NCI-H446 (cell line): ENCODE measurements at places on chromosomes 7 and 10.

DNA sequence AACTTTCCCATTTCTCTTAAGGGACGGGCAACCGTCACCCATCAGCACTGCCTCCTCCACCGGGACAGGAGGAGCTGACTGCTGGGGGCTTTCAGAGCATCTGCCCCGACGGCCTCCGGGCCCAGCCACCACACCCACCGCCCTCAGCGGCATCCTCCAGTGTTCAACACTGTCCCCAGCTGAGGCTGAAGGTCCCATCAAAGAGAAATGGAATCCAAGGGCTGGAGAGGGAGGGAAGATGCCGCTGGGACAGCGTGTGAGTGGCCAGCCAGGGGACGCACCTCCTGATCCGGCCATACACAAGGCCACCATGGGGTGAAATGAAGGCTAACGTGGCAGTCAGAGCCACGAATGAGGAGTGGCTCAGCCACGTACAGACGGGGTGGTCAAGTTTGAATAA lies 153.6 kb upstream of the PPP2R2D start:
- no peak for DNase-seq

DNA sequence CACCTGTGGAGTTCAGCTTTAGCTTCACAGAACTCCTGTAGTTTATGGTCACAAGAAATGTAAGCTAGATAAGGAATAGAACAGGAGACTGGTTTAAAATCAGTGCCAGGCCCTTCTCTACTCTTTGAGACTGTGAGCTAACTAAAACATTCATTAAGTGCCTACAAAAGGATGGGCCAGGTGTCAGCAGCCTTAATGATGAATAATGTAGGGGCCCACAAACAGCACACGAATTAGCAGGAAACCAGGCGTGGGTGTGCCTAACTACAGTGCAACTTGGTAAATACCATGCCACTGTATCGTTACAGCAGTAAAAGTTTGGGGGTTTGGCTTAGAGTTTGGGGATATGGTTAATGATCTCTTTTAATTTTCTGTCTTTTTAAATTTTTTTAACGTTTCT lies 6.1 kb upstream of the ABLIM1 start:
- no peak for DNase-seq

DNA sequence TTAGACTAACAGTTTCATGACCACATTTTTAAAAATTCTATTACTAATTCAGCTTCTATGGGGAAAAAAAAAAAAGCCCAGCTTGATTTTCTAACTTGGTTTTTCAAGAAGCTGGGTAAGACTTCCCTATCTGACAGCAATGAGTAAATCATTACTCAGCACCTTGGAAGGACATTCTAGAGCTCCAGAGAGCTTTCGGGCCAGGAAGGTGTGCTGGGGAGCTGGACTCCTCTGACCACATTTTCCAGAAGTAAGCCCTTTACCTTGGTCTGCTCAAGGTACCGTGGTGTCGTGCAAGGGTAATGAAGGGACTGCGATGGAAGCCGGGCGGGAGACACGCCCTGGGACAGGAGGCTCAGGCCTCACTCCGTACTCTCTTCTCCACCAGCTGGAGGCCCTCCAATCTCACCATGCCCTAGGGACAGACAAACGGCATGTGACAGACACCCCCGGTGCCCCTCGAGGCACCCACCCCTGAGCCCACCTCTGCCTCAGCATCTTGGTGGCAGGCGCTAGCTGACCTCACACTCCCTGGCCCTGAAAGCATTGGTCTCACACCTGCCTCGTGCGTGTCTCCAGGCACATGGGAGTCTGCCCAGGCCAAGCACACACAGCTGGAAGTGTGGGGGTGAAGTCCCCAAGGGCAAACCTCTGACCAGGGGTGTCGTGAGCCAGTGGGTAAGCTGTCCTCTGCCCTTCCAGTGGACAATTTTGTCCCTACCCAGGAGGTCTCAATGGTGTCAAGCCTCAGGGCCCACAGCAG lies 152.1 kb downstream of the OAT start:
- DNase-seq = no peak

DNA sequence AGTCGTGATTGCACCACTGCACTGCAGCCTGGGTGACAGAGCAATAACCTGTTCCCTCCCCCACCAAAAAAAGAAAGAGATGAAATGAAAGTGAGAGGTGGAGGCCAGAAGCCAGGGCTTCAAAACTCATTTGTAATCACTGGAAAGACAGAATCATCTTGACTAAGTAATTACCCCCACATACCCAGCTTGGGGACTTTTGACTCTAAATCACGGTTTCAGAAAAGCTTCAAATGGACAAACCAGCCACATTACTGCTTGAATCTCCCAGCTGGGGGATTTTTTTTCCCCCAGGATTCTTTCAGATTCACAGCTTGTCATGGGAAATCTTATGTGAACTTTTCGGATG lies 361.0 kb downstream of the FRMD4A start:
- no peak for DNase-seq

GRCh38 chr7:38360776-38361175 lies 87.3 kb upstream of the TARP start:
- DNase-seq = no peak

DNA sequence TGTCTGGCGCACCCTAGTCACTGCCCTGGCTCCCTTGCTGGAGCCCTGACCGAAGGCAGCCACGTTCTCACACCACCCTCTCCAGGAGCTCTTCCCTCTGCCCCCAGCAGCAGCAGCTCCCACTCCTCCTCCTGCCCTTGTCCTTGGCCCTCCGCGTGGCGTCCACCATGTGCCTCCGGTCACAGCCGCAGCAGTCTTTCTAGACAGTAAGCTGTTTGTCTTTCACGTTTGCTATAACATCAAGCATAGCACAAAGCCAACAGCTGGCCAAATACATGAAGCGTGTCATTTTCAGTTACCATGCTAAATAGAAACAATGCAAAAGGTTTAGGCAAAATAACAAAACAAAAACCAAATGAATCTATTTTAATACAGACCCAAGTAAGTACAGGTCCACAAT lies 3.3 kb downstream of the PITRM1 start:
- no peak for DNase-seq

GRCh38 chr7:98107313-98107721 lies 655 bp downstream of the LMTK2 start:
- DNase-seq = no peak

DNA sequence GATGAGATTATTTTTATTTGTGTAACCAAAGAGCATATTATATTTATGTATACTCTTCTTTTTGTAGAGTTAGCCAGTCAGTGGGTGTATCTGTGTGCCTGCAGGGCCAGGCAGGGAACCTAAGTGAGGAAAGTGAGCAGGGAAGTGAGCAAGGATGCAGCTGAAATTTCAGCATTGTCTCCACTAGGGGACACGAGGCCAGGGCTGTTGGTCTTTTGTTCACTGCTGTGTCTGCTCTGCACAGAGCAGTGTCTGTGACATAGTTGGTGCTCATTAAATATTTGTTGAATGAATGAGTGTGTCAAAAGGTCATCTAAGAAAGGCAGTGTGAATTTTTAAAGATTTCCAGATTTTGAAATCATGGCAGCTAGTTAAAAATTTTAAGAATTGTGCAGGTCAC lies 51.8 kb downstream of the SUGCT start:
- DNase-seq = no peak

DNA sequence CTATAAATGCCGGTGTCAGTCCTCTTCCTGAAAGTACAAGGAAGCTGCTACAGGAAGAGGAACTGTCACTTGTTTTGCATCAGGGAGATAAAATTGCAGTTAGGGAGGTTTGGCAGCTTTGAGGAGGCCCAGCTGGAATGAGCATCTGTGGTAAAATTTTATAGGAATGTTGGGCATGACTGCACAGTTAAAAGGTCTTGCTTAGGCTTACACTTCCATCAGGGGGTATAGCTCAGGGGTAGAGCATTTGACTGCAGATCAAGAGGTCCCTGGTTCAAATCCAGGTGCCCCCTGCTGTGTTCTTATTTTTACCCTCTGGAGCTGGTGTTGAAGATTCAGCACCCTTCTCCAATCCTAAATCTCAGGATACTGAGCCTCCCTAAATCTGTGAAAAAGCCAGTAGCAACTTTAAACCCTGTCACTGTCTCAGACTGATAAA lies 65.9 kb downstream of the ZNF467 start:
- no peak for DNase-seq

- DNase-seq = no peak
These were observed 164.6 kb downstream of the ANKRD30A start for GRCh38 chr10:37289833-37290464.

DNA sequence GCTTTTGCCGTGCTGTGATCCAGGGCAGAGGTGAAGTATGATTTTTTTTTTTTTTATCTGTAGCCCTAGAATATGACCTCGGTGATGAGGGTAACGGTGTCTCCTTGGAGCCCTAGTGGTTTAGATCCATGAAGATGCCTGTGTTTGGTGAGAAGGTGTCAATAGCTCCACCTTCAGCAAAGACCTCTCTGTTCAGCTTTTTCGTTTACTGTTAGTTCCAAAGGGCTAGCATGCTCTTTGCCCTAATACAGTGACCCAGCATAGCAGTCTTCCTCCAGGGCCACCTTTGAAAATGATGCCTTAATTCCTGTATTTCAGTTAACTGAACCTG lies 746 bp upstream of the MRPS16 start:
- DNase-seq = no peak

GRCh38 chr7:157507987-157508386 lies 171.2 kb downstream of the DNAJB6 start:
- no peak for DNase-seq

GRCh38 chr7:70387217-70387616 lies 744.7 kb upstream of the GALNT17 start:
- DNase-seq = peak; percentile 65

GRCh38 chr10:123563581-123563855 lies 102.6 kb upstream of the GPR26 start:
- no peak for DNase-seq

- no peak for DNase-seq
These were observed 7.2 kb downstream of the NFE2L3 start for GRCh38 chr7:26159243-26159642.

- no peak for DNase-seq
These were observed 82.2 kb downstream of the SLC16A9 start for GRCh38 chr10:59627366-59628018.

DNA sequence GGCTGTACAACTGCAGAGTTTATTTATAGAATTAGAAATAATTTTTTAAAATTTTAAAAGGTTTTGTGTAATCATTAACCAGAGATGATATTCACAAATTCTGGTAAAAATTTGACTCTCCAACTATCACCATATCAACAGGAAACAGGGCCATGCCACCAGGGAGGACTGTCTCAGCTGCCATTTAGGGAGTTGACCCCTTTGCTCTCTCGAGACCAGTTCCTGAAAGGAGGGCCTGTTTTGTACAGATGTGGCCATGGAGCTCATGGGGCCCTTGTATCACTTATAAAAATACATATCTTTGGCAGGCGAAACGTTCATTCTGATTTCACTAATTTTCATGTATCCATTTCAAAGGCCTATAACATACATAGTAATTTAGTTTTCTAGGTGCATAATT lies 20.3 kb downstream of the H2AZ2 start:
- DNase-seq = no peak

DNA sequence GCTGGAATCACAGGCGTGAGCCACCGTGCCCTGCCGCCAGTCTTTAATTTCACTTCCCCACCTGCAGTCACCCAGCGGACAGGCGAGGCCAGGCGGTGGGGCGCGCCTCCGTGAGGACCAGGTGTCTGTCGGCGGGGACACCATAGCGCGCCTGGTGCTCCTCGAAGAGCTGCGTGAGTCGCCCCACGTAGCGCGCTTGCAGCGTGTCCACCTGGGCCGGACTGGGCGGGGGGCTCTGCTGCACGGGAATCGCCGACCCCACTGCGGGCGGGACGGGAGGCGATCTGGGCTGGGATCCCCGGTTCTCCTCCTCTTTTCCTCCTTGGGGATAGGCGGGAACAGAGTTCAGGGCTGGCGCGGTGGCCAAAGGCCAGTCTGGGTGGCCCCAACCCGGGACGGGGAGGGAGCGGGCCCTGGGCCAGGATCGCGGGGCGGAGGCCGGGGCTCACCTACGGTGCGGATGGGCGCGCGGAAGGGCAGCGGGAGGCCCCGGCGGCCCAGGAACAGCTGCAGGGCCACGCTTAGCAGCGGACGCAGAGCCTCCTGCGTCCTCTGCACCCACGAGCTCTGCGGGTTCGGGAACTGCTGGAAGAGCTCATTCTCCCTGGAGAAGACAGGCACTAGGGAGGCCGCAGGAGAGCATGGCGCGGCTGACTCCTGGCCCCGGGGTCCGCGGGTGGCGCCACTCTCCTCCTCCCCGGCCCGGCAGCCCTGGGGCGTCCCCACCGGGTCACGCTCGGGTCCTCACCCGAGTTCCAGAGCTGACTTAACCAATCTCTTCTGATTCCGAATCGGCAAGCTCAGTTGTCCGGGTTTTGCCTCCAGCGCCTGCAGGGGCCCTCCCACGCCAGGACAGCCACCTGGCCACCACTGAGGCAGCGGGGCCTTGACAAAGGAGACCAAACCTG lies 1.1 kb upstream of the MOGAT3 start:
- DNase-seq = no peak

DNA sequence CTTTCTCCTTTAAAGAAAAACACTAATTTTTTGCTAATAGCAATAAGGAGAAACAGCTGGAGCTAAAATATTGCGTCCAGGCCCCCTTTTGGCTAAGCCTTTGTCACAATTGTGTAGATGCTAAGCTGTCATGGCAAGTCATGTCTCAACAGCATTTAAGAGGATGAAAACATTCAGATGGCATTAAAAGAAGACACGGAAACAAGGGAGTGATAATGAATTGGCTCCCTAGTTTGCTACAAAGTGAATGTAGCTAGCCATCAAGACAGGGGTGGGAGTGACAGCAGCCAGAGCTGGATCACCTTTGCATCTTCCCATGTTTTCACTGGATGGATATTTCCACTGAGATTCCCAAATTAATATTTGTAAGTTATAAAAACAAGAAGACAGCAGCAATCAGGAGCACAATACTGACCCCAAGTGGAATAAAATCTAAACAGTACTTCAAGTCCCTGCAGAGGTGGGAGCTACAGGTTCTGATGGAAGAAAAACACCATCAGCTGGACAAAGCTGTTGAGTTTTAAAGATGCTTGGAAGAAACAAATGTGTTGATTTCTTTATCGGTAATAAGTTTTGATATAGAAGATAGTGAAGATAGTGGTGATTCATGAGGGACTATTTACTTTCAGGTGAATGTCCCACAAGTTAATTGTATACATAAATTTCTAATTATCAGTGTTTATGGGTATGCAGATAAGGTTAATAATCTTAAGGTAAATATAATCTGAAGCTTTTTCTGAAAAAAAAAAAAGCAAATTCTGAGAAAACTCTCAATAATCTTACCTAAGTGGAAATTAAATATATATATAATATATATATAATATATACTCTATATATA lies 129.4 kb downstream of the SLC16A9 start:
- peak; percentile 29 for DNase-seq

DNA sequence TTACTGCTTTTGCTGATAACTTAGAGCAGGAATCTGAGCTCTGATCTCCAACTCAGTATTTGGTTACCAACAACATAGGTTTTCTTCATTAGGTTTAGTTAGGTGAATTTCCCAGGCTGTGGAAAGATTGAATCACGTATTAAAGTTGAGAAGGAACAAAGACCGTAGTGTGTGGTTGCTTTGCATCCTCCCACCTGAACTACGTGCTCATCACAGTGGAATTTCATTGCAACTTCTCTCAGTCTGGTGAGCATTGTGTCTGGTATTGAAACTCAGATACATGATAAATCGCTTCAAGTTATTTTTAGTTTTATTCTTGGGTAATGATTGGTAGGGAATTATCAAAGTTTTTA lies 139.4 kb upstream of the AKR1E2 start:
- no peak for DNase-seq
